ENCODE measurements at places on chromosomes 6 and 20.

- no peak for DNase-seq
These were observed 75.2 kb upstream of the CITED2 start for GRCh38 chr6:139449611-139450000.

DNA sequence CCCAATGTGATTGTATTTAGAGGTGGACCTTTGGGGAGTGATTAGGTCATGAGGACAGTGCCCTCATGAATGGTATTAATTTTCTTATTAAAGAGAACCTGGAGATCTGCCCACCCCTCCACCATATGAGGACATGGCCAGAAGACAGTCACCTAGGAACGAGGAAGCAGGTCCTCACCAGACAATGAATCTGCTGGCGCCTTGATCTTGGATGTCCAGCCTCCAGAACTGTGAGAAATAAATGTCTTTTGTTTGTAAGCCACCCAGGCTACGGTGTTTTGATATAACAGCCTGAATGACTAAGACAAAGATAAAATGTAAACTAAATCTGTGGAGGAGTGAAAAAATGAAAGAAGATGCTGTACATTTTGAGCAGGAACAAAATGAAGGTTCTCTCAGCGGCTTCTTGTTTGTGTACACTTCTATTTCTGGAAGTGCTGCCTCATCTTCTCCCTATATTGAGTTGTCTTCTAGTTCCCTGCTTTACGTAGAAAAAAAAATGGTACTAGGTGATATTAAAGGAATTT, 1.5 kb upstream of the IPCEF1 start:
- DNase-seq: no peak

GRCh38 chr20:32114305-32114960, 4.9 kb downstream of the TM9SF4 start:
- no peak for DNase-seq

GRCh38 chr20:39473536-39473935, 511.4 kb downstream of the DHX35 start:
- DNase-seq: no peak

DNA sequence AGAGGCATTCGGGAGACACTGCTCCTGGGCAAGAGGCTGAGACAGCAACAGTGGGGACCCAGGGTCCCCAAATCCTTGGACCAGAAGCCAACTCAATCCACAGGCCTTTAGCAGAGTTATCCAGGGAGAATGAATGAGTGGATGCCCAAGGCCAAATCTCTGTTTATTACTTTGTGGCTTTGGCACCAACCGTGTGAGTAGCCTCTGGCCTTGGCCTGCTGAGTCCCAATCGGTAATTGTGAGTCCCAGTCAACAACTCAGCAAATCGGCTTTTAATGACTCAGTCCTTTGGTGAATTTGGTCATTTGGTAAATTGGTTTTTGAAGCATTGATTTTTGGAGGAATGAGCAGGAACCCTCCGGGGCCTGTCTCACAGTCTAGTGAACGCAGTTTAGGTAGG, 29.1 kb upstream of the ECI2 start:
- DNase-seq: no peak

- DNase-seq: no peak
These were observed 142.1 kb downstream of the MYB start for GRCh38 chr6:135323202-135323668.

DNA sequence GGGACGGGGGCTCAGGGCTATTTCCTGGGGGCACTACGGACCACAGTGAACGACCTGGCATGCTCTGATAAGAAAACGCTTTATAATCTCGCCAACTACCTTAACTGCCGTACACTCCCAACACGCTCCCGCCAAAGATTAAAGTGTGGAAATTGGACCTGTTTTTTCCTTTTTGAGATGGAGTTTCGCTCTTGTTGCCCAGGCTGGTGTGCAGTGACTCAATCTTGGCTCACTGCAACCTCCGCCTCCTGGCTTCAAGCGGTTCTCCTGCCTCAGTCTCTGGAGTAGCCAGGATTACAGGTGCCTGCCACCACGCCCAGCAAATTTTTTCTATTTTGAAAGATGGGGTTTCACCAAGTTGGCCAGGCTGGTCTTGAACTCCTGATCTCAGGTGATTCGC, 346 bp upstream of the SLC44A4 start:
- DNase-seq: no peak

GRCh38 chr6:157584036-157584435, 203.0 kb downstream of the ZDHHC14 start:
- no peak for DNase-seq
